ENCODE measurements at places on chromosomes 13 and 19.
A peak's percentile ranks its signal among the peaks of the same experiment; 100 is the strongest.

DNA sequence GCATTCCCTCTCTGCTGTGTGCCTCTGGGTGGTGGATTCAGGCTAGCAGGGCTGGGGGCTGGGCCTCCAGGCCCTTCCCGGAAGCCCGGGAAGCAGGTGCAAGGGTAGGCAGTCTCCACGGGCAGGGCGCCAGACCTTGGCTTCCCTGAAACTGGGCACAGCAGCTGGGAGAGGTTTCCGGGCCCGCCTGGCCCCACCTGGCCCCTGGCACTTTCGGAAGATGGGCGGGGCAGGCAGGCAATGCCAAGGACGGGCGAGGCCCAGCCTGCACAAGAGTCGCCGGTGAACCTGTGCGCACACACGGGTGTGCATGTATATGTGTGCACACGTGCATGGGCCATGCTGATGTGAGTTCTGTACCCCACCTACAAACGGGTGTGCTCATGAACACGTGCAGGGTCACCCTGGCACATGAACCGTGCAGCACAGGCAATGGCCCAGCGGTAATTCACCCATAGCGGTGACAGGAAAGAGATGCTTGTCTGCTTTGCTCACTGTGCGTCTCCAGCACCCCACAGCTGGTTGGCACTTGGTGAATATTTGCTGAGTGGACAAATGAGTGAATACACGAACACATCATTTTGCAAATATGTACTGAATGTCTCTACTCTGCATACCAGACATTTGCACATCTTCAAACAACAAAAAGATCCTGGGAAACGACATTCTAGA is 15.3 kb downstream of the GADD45B start:
- DNase-seq = no peak

GRCh38 chr19:31513841-31514240 is 164.6 kb upstream of the TSHZ3 start:
- no peak for DNase-seq

DNA sequence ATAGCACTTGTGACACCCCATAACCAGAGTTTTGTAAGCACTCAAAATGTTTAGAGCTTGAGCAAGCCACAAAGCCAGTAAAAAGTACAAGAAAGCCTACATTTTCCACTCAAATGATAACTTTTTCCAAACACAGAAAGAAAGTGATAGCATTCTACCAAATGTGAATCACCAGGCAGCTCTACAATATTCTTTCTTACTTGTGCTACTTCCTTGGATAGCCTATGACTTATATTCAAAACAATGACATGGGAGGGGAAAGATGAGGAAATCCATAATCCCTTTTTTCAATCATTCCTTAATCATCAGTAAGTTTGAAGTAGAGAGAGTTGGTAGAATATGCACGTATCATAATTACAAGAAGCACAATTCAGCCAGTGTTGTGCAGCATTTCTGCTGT is 650.8 kb upstream of the PCDH9 start:
- no peak for DNase-seq

GRCh38 chr13:39825886-39826285 is 170.4 kb downstream of the COG6 start:
- no peak for DNase-seq

- DNase-seq = no peak
Observed at GRCh38 chr13:98910501-98910951, 67.3 kb downstream of the DOCK9 start.

DNA sequence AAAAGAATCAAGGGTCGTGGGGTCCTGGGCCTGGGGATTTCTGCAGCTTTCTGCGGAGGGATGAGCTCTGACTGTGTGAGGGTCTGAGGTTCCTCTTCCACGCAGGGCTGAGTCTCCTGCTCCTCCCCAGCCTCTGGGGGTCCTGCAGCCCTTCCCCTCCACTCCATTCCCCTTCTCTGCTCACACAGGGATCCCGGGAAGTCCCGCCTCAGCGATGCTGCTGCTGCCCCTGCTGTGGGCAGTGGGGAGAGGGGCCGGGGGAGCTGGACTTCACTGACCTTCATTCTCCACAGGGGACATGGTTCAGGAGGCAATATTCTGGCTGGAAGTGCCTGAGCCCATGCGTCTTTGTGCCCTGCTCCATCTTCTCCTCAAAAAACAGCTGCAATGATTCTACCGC is 26.2 kb upstream of the CD33 start:
- no peak for DNase-seq

GRCh38 chr13:33349986-33350826 is 64.7 kb upstream of the STARD13 start:
- peak; percentile 36 for DNase-seq

DNA sequence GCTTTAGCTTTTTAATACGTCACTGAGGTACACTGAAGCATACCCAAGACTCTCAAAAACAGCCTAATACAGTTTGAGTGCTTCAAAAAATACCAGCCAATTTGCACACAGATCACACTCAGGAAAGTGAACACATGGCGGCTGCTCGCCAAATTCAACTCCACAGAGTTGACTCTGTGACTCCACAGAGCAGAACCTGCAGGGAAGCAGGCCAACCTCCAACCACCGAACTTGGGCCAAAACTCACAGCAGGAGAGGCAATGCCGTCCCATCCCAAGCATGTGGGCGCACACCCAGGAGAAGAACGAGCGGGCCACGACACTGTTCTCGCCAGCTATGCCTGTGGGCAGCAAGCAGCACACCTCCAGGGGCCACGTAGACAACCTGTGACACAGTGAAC is 21.1 kb downstream of the ELL start:
- no peak for DNase-seq

DNA sequence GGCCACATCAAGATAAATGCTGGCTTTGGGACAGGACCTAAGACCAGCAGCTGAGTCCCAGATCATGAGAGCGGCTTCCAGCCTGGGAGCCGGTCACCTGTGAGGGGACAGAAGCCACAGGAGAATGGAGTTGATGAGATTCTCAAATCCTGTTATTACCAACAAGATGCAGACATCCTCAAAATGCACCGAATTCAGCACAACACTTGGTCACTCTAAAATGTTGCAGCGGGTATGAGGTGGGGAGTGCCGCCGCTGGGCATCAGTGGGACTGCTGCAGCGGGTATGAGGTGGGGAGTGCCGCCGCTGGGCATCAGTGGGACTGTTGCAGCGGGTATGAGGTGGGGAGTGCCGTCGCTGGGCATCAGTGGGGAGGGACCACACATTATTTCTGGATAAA is 21.2 kb downstream of the RANBP3 start:
- DNase-seq = no peak

GRCh38 chr19:47762615-47763308 is 15.7 kb upstream of the SELENOW start:
- DNase-seq = no peak

DNA sequence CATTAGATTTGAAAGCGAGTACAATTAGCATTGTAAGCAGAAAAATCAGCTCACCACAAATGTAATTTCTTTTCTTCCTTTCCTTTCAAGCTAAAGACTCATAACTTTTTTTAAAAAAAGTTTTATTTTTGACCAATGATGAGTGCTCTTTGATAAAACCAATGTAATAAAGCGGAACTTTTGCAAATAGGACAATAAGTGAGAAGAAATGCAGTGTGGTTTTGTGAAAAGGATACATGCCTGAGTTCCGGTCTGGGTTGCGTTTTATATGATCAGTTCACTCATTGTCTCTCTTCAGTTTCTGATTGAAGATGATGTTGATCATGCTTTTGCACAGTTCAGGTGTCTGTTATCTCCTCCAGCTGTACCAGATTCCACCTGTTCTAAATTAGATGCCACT is 274.4 kb downstream of the KLF12 start:
- no peak for DNase-seq

GRCh38 chr19:55283548-55284377 is at the start of gene BRSK1:
Gene BRSK1 (plus strand): TSS chr19:55283997. CDS start chr19:55284443, 446 bp downstream.
- DNase-seq = peak; percentile 57

GRCh38 chr19:46471811-46472543 is 614 bp upstream of the PNMA8A start:
- DNase-seq = no peak

- no peak for DNase-seq
Observed at GRCh38 chr19:39192846-39193245, 3.9 kb upstream of the NCCRP1 start.

DNA sequence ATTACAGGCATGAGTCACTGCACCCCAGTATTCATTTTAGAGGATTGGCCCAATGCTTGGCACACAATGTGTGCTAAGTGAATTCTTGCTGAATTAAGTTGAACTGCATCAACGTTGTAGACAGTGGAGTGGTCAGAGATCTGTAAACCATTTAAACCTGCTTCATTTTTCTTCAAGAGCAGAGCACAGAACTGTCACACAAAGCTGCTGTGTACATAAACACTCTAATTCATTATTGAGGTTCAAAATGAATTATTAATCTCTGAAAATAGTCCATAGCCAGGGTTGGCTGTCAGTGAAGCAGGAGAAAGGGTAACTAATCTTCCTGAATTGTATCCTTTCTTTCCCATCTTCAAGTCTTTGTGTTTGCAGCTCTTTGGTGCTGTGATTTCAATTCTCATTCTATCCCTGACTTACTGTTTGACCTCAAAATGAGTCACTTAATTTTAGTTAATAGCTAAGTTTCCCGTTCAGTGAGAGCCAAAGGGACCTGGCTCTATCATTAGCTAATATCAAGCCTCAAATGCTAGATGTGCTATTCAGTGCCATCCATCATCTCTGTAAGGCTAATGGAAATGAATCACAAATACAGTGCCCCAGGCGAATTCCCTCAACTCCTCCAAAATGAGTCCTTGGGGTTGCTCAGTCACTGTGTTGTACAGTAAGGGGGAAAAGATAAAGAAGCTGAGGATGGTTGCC is 77.0 kb upstream of the TSC22D1 start:
- no peak for DNase-seq

Measured in hypothalamus (tissue), 51 donors.